Renal cortical epithelial cell (primary cell): ENCODE measurements at places on chromosomes 13 and 19. TPM values are rescaled to one million over a fixed set of nuclear protein-coding genes. Genes with fewer than 3 reads are reported as not detected.

DNA sequence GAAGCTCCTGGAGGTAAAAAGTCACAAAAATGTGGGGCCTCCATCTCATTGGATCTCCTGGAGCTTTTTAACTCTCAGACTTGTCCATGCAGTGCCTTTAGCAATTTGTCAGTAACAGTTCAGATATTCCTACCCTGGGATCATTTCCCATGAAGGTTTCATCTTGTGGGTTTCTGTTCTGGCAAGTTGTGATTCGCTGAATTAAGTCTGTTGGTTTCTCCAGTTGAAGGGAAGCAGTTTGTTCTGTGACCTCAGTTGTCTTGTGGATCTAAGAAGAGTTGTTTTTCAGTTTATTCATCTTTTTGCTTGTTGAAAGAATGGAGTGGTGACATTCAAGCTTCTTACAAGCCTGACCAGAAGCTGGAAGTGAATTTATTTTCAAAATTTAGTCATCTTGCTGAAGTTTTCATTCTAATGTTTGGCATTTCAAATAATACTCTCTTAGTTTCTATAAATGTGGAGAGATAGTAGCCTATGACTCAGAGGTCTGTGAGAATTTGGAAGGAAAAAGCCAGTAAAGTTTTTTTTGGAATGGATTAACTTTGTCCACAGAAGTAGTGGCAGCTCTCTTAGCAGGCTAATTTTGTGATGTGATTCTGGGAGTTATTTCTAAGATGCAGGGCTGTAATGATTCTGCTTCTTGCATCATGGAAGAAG lies 120.1 kb upstream of the CSNK1A1L start:
- no peak for DNase-seq

DNA sequence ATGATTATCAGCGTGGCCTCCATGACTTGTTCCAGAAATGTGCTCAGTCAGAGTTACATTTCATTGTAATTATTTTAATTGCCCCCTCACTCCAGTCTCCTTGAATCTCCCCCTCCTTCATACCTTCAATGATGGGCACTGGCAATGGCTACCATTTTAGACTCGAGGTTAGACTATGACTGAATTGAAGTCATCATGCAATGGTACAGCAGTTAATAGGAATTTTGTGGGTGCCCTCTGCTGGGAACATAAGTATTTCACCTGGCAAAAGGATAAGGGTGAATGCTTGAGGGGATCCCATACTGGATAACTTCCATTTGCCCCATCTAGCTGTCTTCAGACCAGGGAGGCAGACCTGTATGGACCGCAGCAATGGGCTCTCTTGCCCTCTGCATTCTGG lies 32.2 kb upstream of the USP12 start:
- DNase-seq = peak; percentile 50

DNA sequence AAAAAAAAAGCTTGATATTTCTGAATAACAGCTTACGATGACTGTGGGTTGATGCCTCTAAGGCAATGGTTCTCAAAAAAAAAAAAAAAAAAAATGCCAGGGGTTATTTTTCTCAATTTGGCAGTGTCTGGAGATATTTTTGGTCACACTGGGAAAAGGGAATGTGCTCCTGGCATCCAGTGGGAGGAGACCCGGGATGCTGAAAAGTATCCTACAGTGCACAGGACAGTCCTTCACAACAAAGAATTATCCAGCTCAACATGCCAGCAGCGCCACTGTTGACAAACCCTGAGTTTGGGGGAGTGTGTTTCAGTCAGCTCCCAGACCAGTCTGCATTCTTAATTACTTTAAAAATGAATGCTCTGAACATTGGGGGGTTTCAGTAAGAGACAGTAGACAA lies 54.5 kb downstream of the FLT3 start:
- DNase-seq = no peak

DNA sequence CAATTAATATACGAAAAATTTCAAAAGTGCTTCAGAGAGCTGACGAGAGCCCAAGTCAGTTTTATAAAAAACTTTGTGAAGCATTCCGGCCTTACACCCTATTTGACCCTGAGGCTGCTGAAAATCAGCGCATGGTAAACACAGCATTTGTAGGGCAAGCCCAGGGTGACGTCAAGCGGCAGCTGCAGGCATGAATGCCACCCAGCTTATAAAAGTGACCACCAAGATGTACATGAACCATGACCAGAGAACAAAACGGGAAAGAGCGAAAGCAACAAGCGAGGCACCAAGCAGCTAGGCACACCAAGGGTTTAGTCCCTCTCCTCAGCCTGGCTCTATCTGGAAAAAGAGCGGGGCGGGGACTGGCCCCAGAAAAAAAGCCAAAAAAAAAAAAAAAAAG lies 6.0 kb downstream of the SIGLEC11 start:
- peak; percentile 15 for DNase-seq

ZNF616 gene
- total RNA-seq = 14.8 and 14.9 TPM in 2 replicates

PCDH20 gene
- total RNA-seq = 19.1 and 46.4 TPM in 2 replicates

CNN1 gene
- 2.7 and 10.9 TPM in 2 replicates for total RNA-seq
